RPMI7951 (cell line): ENCODE measurements at places on chromosomes 1 and 21. TPM values are rescaled to one million over a fixed set of nuclear protein-coding genes. Genes with fewer than 3 reads are reported as not detected.

GRCh38 chr1:94125551-94126514, 4.9 kb upstream of the ABCA4 start:
- no peak for DNase-seq

- DNase-seq: peak; percentile 99
Observed at GRCh38 chr1:16139473-16139962, 16.4 kb downstream of the EPHA2 start.

GRCh38 chr1:155083865-155084721, 5.5 kb downstream of the EFNA3 start:
- peak; percentile 24 for DNase-seq

DNA sequence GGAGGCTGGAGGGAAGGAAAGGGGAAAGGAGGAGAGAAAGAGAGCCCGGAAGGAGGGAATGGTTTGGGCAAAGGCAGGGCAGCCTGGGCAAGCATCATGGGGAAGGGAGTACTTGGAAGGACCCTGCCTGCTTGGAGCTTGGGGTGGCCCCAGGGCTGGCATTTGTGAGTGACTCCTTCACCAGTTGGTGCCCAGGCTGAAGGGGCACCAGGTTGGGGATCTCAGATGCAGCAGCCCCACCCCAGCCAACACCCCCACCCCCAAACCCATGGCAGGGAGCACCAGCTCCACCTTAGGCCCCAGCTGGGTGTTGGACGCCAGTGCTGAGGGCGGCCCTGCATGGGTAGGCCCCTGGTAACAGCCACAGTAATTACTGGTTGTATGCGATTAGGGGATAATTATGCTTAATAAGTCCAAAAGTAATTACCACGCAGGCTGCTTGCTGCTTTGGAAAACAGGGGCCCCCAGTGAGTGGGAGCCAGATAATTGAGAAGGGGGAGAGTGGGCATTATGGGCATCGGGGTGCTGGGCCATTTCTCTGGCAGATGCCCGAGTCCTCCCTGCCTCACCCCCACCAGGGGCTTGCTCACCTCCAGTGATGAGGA, 78.3 kb downstream of the VWA5B1 start:
- DNase-seq: no peak

DNA sequence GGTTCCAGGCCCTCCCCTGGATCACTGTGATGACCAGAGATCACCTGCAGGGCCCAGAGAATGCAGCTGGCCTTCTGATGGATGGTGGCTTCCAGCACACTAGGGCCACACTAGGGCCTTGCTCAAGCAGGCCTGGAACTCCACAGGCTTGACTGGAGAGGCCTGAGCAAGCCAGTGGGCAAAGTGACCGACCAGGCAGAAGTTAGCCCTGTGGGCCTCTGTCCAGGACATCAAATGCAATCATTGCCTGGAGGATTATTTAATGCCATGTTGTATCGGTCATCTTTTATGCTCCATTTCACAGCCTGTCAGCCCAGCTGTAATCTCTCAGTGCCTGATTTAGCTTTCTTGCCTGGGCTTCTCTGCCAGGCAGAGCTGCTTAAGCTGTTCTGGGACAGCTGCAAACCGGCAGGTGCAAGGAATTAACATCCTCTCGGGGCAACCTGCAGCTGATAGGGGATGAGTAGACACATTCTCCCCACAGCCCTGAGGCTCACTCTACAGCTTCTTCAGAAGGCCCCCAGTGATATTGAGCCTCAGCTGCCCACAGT, 17.7 kb downstream of the NENF start:
- peak; percentile 34 for DNase-seq

DNA sequence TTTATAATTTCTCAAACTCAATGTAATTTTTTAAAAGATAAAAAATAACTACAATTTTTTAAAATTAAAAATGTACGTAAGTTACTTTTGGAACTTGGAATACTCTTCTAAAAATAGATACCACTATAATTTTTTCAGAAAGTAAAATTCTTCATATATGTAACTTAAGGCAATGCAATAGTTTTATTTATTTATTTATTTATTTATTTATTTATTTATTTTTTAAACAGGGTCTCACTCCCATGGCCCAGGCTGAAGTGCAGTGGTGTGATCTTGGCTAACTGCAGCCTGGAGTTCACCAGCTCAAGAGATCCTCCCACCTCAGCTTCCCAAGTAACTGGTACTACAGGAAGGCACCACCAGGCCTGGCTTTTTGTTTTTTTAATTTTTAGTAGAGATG, 3.1 kb upstream of the KRTAP23-1 start:
- DNase-seq: no peak

- no peak for DNase-seq
Observed at GRCh38 chr1:201378804-201379203, 1.3 kb upstream of the TNNT2 start.

LCE3D gene
- not detected in 2 replicates for total RNA-seq

NT5C1A gene
- total RNA-seq: not detected in 2 replicates

CA14 gene
- total RNA-seq: not detected in 2 replicates

DIO1 gene
- 0.39 TPM in 1 of 2 replicates, not detected in the other for total RNA-seq

OR2L13 gene
- not detected in 2 replicates for total RNA-seq

SPATA21 gene
- not detected in 2 replicates for total RNA-seq
